Inflammatory macrophage treated with lipopolysaccharide for 4 hours (primary cell): ENCODE measurements at places on chromosomes 2 and 18.

GRCh38 chr2:172196768-172197431, 94.2 kb upstream of the DLX2 start:
- DNase-seq: peak; percentile 85

GRCh38 chr2:40360652-40361051, 91.2 kb downstream of the SLC8A1 start:
- no peak for DNase-seq

DNA sequence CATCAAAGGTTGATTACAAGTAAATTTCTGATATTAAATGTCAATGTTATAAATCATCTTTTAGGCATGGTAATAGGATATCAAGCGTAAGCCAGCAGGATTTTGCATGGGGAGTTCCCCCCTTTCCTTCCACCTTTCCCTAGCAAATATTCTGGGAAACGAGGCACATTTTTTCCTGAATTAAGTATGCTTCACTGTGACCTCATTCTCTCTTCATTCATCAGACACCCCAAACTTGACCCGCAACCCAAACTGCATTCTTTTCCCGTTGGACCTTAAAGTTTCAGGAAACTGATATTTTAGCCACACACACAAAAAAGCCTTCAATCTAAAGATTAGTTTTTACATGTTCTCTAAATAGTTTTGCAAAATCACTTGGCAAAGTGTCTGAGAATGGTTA, 214.5 kb upstream of the CTAGE1 start:
- DNase-seq: no peak

DNA sequence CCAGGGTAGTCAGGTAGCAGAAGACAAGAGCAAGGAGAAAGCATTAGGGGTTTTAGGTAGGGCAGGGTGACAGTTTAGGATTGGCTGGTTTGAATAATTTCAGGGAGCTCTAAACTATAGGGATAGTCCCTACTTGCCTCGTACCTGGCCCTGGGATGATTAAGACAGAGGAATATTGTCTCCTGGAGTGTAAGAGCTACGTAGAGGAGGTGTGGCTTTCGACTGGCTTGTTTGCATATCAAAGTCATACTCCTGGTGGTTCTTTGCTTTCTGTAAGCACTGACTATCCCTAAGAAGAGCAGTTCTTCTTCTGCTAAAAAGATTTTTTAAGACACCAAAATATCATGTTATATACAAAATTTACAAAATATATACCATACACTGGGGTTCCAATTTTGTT, 1867.4 kb downstream of the SUCLG1 start:
- DNase-seq: no peak

GRCh38 chr2:96815326-96816126, 542 bp upstream of the CNNM3 start:
- DNase-seq: no peak

- peak; percentile 33 for DNase-seq
These were observed 25.0 kb downstream of the SERPINB8 start for GRCh38 chr18:63994783-63995399.

- DNase-seq: peak; percentile 74
These were observed 54.9 kb downstream of the IL1RL2 start for GRCh38 chr2:102241616-102242305.

DNA sequence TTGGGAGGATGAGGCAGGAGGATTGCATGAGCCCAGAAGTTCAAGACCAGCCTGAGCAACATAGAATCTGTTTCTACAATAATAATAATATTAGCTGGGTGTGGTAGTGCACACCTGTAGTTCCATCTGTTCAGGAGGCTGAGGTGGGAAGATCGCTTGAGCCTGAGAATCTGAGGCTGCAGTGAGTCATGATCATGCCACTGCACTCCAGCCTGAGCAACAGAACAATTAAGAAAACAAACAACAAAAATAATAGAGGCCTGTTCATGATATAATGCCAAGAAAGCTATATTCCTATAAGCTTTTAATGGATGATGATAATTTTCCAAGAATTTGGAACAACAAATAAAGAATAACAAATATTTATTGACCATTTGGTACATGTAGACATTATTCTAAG, 6.9 kb upstream of the CCBE1 start:
- no peak for DNase-seq

DNA sequence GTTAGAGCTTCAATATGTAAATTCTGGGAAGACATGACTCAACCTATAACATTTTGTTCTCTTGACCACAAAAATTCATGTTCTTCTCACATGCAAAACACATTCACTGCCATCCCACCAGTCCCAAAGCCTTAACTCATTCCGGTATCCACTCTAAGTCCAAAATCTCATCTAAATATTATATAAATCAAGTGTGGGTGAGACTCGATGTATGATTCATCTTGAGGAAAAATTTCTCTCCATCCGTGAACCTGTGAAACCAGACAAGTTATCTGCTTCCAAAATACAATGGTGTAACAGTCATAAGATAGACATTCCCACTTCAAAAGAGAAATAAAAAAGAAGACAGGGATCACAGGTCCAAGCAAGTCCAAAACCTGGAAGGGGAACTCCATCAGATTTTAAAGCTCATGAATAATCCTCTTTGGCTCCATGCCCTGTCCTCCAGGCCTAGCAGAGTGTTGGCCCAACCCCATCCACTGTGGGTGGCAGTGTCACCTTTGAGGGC, 101.3 kb downstream of the RAD51AP2 start:
- no peak for DNase-seq

DNA sequence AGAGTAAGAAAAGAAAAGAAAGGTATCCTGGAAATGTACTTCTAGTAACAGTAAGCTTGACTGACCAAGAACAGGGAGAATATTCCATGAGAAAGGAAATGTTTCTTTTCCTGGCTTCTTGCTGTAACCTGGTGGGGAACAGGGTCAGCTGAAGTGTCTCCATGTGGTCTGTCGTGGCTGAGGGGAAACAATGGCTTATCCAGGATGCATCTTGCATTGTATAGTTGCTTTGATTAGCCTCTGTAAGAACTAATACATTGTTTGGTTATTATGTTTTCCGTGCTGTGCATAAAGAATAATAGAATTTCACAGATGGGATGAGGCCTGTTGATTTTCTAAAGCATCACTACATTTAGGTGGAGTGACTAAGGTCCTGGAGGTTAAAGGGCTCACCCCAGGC, 4.9 kb downstream of the CREG2 start:
- DNase-seq: no peak

DNA sequence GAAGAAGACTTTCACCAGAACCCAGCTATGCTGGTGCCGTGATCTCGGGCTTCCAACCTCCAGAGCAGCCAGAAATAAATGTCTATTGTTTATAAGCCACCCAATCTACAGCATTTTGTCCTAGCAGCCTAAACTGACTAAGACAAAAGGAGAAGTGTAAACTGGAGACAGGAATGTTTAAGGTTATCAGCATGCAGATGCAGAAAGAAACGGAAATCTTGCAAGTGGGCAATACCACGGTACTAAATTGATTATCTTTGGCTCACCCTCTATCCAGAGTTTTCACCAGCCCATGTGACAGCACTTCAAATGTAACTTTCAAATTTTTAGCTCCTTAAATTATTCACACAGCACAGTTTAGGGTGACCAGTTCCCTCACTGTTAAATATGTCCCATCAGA, 5.7 kb upstream of the CAPN14 start:
- no peak for DNase-seq

- no peak for DNase-seq
These were observed 1.3 kb downstream of the CDCA7 start for GRCh38 chr2:173355866-173356508.

DNA sequence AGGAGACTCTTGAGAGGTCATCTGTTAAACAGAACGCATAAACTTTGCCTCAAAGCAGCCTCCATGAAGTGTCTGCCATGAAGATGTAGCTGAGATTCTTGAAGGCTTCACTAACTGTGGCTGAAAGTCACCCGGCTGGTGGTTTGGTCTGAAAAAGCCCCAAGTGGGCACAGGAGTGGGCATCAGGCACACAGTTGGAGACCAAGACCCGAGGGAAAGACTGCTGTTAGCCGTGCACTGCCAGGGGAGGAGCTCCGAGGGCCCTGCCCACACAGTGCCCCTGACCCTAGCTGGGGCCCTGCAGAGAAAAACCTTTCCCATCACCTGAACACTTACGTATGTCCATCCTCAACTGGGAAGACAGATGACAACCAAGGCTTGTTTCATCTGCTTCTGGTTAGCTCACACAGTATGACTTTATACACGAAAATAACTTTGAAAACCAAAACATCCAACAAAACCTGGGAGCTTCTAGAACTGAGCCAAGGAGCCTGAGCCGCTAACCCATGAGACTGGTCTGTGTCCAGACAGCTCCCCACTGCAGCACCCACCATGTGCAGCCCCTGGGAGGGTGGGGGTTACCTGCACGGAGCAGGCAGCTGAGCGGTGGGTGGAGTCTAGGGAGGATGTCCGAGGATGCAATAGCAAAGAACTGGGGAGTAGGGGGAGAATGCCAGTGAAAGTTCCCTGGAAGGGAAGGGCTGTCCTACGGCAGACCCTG, 15.4 kb downstream of the HJURP start:
- DNase-seq: no peak
